ENCODE measurements at places on chromosomes 2 and 18. TPM values are rescaled to one million over a fixed set of nuclear protein-coding genes. Genes with fewer than 3 reads are reported as not detected.
A peak's percentile ranks its signal among the peaks of the same experiment; 100 is the strongest.

DNA sequence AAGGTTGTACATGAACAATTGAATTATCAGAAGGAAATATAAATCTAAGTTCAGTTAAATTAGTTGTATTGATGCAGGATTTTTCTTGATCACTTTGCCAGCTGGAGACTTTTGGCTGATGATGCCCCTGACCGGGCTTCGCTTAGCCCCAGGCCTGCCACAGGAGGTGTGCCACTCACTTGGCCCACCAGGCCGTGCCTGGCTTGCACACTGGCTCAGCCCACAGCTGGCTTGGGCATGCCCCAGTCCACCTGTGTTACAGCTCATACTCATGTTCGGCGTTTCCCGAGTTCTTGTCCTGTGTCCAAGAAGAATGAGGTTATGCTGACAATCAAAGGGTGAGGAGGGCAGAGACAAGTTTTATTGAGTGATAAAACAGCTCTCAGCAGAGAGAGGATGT, 773.9 kb upstream of the FANCL start:
- no peak for DNase-seq

Gene EVA1A
- total RNA-seq: not detected

DNA sequence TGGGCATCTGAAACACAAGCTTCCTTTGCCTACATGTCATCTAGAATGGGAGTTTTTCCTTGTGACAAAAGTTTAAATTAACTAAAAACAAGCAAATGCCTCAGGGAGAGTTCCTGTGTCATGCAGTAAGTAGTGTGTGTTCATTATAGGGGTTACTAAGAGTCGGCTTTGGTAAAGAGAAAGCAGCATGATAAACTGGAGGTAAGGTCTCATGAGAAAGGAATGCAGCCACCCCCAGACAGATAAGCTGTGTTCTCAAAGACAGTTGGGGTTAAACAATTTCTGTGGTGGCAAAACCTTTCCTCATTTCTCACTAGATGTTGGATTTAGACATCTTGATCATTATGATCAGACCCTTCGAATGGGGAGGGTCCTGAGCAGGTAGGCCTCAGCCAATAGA, 129.7 kb downstream of the MAP4K4 start:
- no peak for DNase-seq

DNA sequence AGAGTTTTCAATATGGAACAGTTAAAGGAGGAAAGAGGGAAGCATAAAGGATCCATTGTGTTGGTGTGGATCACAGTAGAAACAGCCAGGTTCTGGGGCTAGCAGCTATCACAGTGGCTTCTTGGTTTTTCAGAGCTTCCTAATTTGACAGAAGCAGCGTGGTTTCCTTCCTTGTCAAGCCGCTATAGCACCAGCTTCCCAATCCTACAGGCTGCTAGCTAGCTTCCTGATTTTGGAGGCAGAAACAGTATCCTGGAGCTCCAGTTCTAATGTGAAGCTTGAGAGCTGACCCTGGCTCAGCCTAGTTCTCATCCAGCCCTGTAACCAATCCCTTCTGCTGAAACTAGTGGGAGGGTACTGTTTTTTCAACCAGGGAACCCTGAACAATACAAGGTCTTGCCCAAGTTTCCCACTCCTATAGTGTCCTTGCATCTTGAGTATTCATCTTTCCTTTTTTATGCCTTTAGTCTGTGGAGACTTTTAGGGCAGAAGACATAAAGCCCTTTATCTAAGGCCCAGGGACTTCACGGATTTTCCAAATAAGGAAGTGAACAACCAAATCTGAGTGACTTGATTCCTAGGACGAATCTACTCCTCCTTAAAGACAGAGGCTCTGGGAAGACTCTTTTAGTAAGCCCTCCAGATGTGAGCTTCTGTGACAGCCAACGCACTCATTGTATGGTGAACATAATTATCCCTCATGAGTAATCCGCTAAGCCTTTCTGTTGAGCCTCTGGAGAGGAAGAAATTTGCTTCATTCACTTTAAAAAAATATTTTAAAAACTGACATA, 33.8 kb downstream of the CCDC93 start:
- no peak for DNase-seq

Gene SKOR2
- not detected for total RNA-seq

- no peak for DNase-seq
These were observed 132.6 kb upstream of the CDCA7 start for GRCh38 chr2:173221937-173222594.

GRCh38 chr18:60358516-60358915, 14.1 kb downstream of the MC4R start:
- no peak for DNase-seq

Gene NEU2
- total RNA-seq: not detected

GRCh38 chr18:75533950-75534349, 106.4 kb upstream of the SMIM21 start:
- no peak for DNase-seq

DNA sequence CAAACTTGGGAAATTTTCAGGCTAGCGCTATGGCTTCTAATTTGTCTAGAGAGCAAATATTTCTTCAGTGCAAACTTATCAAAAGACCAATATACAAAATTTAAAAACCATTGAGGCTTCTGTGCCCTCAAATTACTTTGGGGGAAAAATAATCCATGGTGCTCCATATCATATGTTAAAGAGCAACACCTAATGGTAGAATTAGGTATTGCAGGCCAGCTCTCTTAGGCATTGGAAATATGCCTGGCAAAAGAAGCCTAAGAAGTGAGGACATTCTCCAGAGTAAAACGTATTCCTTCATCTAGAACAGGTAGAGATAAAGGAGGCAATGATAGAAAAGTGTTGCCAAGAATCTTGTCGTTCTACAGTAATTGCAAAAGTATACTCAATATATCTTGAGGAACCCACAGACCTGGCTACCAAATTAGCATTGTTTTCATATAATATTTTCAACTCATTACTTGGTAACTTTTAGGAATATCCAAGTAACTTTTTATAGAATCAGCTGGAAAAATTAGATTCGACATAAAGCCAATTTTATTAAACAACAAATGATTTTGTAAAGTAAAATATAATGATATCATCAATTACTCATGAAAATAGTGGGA, 401.1 kb downstream of the BCL11A start:
- no peak for DNase-seq

Gene DNAH6
- total RNA-seq: 0.30 TPM

GRCh38 chr18:47978603-47979002, 48.1 kb upstream of the SMAD2 start:
- DNase-seq: no peak

- DNase-seq: peak; percentile 71
These were observed 46.0 kb downstream of the LRRFIP1 start for GRCh38 chr2:237673130-237674001.

DNA sequence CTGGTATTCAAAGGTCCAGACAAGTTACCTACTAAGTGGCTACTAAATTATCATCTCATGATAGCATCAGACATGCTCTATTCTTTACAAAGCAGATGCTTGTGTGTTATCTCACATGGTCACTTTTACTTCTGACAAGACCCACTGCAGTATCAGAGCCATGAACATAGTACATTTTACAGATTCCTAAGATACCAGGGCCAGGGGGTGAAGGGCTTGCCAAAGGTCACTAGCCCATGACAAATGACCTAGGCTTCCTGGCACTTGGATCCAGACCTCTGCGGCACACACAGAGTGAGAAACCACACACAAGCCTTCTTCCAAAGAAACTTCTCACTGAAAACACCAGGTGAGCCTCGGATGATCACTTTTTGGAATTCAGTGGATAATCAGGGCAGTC, 446.8 kb downstream of the EIPR1 start:
- DNase-seq: no peak

DNA sequence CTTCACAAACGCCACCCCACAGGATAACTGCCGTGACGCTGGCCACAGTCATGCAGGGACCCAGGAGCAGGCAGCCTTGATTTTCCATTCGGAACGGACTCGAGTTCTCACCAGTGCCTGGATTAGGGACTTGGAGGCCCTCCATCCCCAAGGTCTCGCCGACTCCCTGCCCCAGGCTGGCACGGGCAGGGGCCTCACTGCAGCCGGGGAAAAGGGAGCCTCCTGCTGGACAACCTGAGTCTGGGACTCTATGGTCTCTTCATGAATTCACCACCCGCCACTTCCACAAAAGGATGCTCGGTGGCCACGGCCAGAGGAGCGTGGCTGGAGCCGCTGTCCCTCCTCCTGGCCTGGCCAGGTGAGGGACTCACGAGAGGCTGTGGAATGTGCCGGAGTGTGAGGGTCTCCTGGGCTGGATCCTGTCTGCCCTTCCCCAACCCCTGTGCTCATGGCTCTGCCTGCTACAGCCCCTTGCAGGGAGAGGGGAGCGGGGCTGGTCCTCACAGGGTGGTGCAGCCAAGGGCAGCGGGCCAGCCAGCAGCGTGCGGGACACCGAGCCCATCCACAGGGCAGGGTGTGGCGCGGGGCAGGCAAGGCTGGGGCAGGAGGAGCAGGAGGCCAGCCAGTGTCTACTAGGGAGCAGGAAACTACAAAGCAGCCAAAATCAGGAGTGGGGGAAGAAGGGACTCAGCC, 42.3 kb downstream of the AQP12A start:
- DNase-seq: peak; percentile 33

GRCh38 chr2:23649819-23650218, 264.8 kb downstream of the KLHL29 start:
- peak; percentile 20 for DNase-seq

Gene SAG
- total RNA-seq: 0.19 TPM

- no peak for DNase-seq
These were observed 89.7 kb downstream of the KCTD1 start for GRCh38 chr18:26458526-26459232.

DNA sequence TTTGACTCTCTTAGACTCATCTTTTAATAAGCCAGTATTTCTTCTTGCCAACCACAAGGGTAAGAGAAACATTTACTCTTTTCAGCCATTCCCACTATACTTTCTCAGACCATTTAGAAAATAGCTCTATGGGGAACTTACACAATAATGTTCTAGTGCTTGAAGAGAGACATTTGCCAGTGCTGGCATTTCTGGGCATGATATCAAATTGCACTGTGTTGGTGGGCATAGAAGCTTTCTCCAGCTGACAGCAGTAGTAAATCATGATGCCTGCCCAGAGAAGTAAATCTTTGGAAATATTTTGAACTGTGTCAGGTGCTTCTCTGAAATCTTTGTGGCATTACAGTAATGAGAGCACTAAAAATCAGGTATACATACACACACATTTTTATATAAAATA, 346.6 kb downstream of the CBLN2 start:
- no peak for DNase-seq

- peak; percentile 59 for DNase-seq
These were observed 54.6 kb upstream of the GPR17 start for GRCh38 chr2:127591221-127591923.

DNA sequence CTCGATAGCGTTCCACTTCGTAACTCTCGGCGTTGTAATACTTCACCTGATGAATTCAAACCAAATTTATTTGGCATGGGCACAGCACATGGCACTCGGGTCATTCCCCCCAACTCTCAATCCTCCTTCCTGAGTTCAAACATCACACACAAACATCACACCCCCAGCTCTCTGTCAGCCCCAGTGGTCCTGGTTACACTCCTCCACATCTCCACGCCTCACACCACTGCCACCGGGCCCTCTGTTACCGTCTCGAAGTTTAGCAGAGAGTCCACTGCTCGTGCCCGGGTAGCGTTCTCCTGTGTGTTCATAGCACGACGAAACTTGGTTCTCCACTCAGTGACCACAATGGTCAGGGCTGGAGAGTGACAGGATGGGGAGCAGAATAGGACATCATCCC, 4.6 kb downstream of the ABCB6 start:
- no peak for DNase-seq

GRCh38 chr2:181117206-181117925, 137.0 kb downstream of the UBE2E3 start:
- DNase-seq: no peak

DNA sequence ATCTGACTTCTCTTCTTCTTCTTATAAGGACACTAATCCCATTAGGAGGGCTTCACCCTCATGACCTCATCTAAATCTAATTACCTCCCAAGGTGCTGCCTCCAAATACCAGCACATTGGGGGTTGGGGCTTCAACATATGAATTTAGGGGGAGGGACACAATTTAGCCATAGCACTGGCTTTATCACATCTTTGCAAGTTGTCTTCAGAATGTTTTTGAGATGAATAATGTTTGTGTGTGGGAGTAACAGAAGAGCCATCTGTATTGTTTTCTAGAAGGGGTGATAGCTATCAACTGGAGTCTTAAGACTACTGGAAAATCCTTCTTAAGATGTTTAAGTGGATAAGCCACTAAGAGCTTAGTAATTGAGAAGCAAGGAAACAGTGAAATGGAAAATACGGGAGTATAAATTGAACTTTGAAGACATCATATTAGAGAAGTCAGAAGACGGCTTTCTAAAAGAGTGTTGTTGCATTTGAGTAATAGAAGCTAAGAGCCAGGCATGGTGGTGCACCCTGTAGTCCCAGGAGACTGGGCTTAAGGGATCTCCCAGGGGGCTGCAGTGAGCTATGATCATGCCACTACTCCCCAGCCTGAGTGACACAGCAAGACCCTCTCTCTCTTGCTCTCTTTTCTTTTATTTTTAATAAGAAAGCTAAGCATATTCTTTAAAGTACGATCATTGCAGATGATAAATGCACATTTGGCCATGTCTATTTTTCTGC, 32.6 kb upstream of the B3GNT2 start:
- DNase-seq: no peak

DNA sequence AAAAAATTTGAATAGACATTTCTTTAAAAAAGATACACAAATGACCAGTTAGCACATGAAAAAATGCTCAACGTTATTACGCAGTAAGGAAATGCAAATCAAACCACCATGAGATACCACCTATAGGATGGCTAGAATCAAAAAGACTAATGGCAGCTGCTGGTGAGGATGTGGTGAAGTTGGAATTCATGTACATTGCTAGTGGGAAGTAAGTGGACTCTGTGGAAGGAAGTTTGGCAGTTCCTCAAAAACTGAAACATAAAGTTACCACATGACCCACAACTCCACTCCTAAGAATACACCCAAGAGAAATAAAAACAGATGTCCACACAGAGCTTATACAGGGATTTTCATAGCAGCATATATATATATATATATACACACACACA, 51.2 kb downstream of the MBP start:
- DNase-seq: peak; percentile 57

- no peak for DNase-seq
These were observed 13.0 kb upstream of the OTOS start for GRCh38 chr2:240153418-240153817.

Gene CCDC148
- not detected for total RNA-seq

Gene LINC00305
- total RNA-seq: not detected
